ENCODE measurements at places on chromosomes 2 and 18.

DNA sequence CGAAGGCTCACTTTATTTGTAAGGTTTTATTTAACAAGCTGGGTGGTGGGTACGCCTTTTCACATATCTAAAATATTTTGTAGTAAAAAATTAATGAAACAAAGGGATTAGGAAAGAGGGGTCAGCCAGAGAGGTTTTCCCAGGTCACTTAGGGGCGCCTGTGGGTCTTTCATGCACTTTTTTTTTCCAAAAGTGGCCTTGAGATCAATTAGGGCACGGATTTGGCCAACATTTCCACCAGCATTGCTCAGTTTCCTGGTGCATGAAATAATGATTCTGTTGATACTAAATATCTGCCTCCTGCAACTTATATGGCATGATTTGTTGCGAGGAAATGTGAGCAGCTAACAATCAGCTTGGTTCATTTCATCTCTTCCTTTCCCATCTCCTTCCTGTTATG lies 67.6 kb upstream of the ZCCHC2 start:
- DNase-seq, result no peak

DNA sequence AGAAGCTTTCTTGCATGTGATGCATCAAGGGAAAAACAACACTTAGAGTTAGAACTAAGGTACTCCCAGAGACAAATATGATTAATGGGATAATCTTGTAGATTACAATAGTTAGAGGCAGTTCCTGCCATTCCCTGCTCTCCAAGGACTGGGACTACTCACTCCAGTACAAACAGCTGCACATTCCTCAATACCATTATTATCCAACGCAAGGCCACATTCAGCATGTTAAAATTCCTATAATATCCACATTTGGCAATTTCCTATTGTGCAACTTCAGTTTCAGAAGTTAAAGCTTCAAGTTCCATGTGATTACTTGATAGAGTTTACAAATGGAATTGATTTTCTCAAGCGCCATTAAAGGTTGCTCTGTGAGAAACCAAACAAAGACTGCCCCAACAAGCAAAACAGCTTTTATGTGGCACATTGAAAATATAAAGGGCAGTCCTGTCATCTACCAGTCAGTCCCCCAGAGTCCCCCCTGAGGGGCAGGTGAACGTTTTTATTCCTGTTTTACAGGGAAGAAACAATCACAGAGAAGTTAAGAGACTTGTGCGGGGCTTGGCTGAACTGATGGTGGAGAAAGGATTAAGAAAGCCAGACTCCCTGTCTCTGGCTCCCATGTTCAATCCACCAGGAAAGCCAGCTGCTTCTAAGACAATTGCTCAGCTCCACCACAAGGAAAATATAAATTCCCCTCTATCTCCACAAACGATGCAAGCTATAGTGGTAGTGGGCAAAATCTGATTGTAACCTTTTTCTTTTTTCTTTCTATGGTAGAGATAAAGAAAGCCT lies 72.6 kb downstream of the TXNL1 start:
- peak; percentile 97 for DNase-seq

DNA sequence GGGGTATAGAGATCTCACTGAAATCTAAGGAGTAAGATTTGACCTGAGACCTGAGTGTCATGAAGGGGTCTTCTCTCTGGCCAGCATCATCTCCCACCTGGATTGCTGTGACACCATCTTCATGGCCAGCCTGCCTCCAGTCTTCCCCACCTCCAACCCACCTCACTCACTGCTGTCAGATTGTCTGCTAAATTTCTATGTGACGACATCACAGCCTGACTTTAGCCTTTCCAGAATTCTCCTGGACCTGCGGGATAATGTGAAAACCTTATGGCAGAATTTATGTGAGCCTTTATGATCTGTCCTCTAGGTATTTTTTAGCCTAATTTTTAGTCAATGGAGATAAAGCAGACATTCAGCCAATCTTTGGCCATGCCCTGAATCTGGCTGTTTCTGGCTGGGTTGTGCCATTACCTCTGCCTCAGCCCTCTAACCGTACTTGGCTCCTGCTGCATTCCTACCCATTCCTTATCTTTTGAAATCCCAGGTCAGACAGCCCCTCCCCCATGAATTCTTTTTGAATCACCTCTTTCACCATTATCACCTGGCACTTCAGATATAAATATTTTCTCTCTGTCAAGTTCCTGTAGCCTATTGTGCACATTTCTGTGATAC lies 66.4 kb upstream of the MMADHC start:
- peak; percentile 4 for DNase-seq

DNA sequence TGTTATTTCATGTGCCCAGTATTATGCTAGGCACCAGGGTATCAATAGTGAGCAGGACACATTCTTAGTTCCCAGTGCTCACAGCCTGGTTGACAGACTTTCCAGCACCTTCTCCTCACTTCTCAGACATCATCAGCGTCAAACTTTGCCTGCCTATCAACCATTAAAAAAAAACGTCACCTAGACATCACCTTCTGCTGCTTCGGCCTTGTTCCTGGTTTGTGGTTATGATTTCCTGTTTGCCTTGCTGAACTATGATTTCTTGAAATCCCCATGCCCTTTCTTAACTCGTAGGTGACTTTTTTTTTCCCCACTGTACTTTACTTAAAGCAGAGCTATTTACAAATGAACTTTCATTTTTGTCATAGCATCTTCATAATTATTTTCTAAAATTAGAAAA lies 60.4 kb upstream of the NABP1 start:
- no peak for DNase-seq

DNA sequence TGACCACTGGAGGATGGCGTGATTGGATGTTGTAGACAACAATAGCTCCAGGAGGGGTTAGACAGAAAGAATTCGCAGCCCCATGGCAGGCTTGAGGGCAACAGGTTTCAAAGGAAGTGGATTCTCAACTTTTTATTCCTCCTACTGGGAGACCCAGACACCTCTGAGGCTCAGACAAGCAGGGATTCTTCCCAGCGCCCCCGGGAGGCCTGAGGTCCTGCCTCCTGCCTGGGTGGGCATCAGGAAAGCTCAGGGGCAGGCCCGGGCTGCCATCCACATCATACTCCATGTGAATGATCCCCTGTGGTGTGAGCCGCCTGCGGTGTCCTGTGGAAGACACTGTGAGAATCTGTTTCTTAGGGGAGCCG lies 203.5 kb downstream of the CYP26B1 start:
- no peak for DNase-seq

DNA sequence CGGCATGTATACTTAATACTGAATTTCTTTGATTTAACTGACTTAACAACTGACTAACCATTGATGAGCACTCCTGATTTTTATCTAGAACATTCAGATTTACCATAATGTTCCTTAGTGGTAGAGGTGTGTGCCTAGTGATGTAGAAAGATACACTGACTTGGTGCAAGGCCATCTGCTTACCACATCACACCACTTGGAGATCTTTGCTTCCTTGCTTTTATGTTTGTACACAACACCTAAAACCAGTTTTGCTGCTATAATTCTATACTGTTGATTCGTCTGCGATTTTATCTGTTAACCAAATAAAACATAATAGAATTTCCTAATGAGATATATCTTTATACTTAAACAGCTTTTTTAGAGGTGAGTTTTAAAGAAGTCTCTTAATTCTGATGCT lies 3.9 kb upstream of the FARP2 start:
- no peak for DNase-seq

GRCh38 chr2:211070547-211070946 lies 514.1 kb downstream of the CPS1 start:
- no peak for DNase-seq

DNA sequence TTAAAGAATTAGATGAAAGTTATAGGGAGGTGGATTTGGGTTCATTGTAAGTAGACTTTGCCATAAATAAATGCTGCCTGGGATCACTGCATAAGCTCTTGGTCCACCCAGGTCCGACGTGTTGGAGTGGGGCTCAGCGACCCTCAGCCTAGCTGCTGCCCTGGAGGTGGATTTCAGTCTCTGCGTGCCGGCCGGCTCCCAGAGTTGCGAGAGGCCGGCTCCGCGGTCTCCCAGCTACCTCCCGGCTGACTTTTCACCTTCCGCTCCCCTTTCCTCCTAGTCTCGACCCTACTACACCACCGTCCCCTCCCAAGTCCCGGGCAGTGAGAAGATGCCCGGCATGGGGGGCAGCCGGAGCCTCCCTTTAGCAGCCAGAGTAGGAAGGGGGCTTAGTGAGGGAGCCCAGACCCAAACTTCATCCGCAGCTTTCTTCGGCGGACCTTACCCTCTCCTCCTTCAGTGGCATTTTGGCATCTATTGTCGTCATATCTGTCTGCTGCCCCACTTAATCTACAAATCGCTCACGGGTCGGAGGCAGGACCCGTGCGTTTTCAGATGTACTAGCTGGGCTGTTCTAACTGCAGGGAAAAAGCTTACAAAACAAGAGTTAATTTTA lies 8.1 kb downstream of the EMX1 start:
- DNase-seq, result no peak

DNA sequence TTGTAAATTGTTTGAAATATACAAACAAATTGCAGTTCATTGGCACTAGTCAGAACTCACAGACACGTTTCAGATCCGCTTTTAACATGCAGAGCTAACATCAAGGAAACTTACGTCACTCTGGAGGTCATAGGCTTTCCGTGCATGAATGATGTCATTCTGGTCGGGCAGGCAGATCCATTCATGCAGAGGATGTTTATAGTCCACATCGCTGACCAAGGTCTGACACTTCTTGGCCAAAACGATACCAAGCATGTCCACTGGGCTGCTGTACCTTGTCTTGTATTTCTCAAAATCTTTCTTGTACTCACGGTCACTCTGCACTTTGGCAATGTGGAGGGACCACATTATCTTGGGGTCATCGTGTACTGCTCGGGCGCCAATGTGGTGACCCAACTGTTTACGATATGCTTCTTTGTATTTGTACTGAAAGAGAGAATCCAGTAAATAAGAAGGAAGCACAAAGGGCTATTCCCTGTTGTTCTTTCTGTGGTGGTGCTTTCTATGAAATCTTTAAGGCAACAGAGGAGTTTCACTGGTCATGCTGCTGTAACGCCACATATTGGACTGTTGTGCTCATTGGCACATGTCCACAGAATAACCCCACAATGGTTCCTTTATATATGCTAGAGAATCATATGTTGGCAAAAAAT lies 114.8 kb downstream of the NEB start:
- no peak for DNase-seq

- peak; percentile 51 for DNase-seq
Measured at GRCh38 chr18:10926621-10927161, 222.7 kb downstream of the PIEZO2 start.

DNA sequence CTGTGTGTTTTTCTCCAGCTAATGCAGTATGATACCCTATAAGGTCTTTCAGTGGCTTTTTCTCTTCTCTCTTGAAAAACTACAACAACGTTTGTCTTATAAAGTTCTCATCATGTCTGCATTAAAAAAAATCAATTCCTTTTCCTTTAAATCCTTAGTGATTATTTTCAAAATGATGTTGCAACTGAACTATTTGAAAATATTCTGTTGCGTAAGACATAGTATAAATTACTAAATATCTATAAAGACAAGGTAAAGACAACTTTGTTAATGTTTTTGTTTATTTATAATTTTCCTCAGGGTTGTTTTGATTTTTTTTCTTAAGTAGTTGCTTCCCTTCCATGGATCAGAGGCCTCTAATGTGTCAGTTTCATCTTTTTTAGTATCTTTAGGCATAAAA lies 21.2 kb downstream of the PARD3B start:
- DNase-seq, result no peak

GRCh38 chr2:1226766-1227165 lies 186.5 kb upstream of the TPO start:
- DNase-seq, result no peak

GRCh38 chr2:127197475-127198385 lies 22.4 kb downstream of the CYP27C1 start:
- DNase-seq, result peak; percentile 58
